ENCODE measurements at places on chromosomes 12 and 14.
A peak's percentile ranks its signal among the peaks of the same experiment; 100 is the strongest.

DNA sequence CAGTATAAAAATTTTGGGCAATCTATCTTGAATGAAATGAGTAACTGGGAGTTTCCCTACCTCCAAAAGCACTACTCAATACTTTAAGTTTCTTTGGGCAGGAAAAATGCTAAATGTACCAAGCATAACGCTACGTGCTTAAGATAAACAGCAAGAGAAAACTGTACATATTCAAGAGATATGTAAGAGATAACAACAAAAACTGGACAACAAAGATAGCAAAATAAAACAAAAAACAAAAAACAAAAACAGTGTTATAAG lies 20.0 kb downstream of the PTGES3 start:
- no peak for DNase-seq

DNA sequence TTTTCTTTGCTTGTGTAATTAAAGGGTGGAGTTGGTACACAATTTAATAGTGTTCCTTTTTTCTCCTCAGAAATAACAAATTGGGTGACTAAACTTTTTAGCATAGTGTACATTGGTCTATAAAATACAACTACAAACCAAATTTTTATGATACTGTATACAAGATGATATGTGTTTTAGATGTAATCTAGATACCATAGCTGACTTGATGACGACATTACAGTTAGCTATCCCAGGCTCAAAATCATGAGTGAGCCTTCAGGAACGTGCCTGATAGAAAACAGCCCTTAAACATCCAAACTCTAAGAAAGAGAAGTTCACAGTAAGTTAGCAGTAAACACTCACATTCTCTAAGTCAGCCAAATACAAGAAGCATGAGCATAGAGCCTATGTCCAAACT lies 99.0 kb upstream of the SSTR1 start:
- DNase-seq: no peak

DNA sequence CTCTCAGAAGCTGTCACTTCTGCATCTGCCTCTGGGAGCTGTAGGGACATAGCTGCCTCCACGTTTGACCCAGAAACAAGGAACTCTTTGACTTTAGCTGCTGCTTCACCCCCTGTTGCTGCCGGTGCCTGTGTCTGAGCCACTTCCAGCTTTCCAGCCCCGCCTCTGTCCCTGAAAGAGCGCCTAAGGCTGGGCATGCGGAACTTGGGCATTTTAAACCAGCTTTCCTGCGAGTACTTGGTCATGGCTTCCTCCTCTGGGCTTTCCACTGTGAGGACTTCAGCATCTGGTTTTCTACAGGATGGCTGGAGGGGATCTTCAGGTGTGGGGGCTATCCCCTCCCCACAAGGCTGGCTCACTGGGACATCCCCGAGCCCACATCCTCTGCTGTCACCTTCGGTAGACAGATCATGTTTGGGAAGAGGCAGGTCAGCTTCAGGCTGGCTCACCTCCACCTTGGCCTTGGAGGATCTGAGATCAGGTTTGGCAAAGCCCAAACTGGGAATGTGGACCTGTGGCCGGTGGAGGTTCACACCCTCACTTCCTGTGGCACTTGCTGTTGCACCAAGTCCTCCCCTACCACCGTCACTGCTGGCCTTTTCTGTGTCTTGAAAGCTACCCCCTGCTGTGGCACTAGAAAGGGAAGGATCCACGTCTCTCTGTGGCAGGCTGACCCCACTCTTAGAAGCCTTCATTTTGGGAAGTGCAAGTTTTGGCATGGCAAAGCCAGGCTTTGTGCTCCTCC lies 15.2 kb downstream of the PLD4 start:
- no peak for DNase-seq

- DNase-seq: no peak
These were observed 95.3 kb downstream of the BICD1 start for GRCh38 chr12:32201976-32202375.

DNA sequence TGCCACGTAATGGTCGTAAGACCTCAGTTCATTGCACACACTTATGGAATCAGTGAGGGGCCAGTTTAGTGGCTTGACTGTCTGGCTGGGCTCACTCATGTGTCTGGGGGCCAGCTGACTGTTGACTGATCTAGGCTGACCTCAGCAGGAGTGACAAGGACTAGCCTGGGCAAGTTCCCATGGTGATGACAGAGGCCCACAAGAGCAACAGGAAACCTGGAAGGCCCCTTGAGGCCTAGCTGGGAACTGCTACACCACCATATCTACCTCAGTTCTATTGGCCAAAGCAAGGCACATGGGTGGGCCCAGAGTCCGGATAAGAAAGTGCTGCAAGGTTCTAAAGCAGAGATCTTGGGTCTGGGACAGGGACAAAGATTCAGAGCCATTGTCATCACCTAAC lies 21.3 kb upstream of the RFLNA start:
- DNase-seq: no peak

DNA sequence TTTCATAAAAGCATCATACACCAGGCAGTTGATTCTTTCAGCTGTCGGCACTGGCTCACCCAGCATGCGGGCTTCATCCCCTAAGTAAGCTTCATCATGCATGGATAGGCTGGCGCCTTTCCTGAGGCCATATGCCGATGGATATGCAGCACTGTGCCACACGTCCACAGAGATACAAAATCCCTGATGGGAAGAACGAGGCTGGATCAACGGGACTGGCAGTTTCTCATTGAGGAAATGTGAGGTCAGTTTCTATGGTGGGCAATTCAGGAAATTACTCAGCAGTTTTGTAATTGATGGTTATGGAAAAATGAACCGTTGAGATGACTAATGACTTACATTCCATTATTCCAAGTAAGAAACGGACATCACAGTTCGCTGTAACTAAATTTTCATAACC lies 453.8 kb downstream of the TMEM121 start:
- no peak for DNase-seq

DNA sequence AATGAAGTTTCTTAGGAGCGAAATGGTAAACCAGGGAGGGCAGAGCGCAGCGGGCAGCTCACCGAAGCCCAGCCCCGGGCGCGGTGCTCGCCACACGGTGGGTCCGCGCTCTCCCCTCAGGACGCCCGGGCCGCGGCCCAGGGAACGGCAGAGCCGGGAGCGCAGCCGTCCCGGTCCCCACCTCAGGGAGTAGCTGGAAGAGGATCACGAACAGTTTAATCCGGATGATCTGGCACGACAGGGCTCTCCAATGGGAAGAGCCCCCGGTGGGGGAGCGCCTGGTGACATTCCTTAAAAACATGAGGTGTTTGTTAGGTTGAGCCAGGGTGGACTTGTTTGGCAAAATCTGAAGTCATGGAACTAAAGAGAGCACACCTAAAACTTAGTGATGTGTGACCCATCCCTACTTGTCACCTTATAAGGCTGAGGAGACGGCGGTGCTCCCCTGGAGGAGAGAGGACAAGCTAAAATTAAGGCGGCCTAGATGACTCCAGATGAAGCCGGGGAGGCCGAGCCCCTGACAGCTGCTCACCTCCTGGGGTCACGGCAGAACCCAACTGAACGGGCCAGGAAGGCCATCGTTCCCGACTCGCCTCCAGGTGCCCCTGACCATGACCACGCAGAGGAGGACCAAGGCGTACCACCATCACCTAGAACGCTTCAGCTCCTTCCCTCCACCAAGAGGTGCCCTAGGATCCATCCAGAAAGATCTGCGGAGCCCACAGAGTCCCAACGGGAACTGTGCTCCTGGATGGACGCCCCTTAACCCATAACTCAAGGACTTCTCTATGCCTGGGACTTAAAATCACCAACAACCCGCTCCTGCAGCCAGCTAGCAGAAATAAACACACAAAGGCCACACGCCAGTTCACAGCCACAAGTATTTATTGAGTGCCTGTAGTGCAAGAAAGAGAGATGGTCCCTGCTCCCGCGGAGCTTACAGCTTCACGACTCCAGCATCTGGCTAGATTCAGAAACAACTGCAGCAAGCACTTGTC lies 866 bp upstream of the PITPNM2 start:
- no peak for DNase-seq

- DNase-seq: no peak
These were observed 236.4 kb upstream of the RGS6 start for GRCh38 chr14:71695611-71696350.

- DNase-seq: no peak
These were observed 133.8 kb upstream of the CPM start for GRCh38 chr12:69066492-69067373.

GRCh38 chr14:37247791-37248461 lies 50.2 kb downstream of the MIPOL1 start:
- DNase-seq: no peak

- DNase-seq: no peak
These were observed 152.6 kb upstream of the NOS1 start for GRCh38 chr12:117514016-117514415.

GRCh38 chr14:74516451-74517160 lies 23.0 kb downstream of the ISCA2 start:
- no peak for DNase-seq

DNA sequence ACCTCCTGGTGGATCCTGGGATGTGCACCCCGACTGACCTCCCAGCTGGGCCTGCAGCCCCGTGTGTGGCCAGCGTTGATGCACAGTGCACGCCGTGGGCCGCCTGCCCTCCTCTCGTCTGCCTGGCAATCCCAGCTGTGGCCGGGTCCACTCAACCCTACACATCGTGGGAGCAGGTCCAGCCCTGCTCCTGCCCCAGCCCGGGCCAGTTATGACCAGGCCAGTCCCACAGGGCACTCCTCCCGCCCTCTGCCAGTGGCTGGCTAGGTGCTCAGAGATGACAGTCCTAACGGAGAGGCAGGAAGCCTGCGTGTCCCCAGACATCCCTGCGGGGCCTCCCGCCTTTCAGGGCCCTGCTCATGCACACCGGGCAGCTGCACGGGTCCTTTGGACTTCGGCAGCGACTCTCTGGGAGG lies 10.8 kb downstream of the GALNT9 start:
- no peak for DNase-seq

DNA sequence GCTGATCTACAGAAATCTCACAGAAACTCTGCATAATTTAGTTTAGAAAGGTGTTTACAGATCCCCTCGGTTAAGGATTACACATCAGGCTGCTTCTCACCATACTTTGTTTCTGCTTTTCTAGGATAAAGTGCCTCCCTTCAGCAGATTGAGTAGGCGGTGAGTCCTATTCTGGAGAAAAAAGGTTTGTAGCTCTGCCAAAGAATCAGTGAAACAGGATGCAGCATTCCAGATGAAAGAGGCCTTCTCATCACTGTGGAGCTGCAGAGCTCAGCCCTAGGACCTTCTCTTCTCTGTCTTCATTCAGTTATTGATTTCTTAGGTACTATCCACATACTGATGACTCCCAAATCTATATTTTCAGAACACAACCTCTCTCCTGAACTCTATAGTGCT lies 155.5 kb upstream of the KRR1 start:
- DNase-seq: no peak

- DNase-seq: no peak
These were observed 200.6 kb upstream of the STXBP6 start for GRCh38 chr14:25250516-25250915.

- DNase-seq: peak; percentile 24
These were observed at the start of gene PLEKHA5 for GRCh38 chr12:19129486-19130223. TSS of gene PLEKHA5 (plus strand) at chr12:19129733. CDS start at chr12:19129800, 67 bp downstream.

DNA sequence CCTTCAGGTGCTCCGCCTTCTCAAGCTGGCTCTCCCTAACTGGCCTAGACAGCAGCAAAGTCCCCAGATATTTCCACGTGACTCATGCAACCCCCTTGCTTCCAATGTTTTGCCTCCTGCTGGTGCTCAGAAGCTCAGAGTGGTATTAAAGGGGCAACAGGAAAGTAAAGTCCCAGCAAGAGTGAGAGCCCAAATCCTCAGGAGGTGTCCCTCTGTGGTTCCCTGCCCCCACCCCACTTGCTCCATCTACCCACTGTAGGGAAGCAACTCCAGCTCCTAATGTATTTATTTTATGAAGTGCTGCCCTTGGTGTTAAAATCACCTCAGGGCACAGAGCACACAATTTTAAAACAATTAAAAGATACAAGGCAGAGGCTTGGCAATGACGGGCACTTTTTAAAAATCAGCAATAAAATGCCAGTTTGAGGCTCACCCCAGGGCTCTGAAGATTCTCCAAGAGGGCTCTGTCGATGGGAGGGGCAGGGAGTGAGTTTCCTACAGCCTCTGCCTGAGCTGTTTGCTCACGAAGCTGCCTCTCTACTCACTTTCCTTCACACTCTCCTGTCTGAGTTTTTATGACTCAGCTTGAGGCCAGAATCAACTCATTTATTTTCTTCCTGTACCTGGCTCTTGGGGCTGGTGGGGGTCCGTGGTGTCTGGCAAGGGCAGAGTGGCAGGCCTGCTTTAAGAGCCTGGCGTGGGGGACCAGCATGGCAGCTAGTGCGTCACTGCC lies 81.9 kb upstream of the MAX start:
- no peak for DNase-seq

- no peak for DNase-seq
These were observed 1.4 kb upstream of the HMGA2 start for GRCh38 chr12:65822732-65823512.

DNA sequence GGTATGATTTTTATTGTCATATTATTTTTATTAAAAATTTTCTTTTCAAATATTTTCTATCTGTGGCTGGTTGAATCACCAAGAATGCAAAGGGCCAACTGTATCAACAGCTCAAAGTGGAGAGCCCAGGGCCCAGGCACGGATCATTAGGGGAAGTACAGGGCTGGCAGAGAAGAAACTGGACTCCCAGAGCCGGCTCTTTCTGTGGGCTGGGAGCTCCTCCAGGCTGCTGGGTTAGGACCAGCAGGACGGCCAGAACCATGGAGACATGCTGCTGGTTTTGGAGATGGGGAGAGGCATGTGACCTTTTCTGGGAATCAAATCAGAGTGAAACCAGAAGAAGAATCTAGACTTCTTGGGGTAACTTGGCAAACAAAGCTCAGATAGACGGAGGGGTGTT lies 220.5 kb downstream of the CACNA1C start:
- no peak for DNase-seq

DNA sequence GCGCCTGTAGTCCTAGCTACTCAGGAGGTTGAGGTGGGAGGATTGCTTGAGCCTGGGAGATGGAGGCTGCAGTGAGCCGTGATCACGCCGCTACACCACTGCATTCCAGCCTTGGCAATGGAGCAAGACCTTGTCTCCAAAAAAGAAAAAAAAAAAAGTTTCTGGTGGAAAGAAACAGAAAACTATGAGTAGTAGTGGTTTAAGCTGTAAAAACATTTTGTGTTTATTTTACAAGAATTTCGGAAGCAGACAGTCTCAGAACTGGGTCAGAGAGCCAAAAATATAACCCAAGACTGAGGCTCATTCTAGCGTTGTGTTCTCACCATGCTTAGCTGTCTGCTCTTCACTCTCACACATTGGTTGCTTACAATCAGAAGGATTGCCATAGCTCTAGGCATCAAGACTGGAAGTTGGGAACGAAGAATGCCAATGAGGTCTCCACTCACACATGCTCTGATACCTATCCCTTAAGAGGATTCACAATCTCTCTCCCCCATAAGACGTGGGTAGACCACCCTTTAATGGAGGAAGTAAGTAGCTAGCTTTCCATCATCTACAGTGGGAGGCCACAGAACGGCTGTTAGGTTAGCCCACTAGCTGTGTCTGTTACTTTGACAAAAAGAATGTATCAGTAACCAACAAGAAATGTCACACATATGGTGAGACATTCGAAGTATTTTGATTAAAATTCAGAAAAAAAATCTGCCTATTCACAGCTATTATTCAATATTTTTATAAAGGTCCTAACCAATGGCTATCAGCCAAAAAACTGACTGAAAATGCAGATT lies 117.6 kb upstream of the RASSF8 start:
- DNase-seq: no peak

All from activated effector memory CD4-positive, alpha-beta T cell treated with Interleukin-2 at 50 U/mL for 16 hours (primary cell).